ENCODE measurements at places on chromosomes 7 and 10.

GRCh38 chr10:112960151-112960681 lies 10.2 kb downstream of the TCF7L2 start:
- DNase-seq = no peak

DNA sequence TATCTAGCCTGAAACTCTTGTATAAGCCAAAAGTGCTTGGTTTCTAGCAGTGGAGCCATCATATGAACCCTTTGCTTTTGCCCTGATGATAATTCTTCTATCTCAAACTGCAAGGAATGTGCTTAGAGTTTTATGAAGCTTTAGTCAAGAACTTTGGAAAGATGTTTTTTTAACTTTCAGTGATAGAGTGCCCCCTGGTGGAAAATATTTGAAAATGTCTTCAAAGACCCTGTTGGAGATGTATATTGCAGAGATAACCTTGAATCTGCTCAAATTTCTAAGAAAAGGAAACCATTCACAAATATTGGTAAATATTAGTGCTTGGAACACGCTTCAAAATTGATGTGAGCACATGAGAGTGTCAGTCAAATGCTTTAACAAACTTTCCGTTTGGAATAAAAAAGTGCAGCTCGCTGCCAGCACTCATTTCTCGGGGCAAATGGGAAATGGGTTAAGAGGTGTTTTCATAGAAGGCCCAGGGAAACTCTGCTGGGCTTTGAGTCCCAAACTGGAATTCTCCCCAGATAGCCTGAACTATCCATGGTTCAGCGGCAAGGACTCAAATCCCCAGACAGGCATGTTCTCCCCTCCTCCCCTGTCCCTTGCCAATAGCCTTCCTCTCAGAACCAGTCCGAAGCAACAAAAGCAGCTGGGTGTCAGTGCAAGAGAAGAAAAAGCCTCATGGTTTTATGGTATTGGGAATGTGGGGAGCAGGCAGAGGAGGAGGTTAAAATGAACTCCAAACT lies 129.3 kb downstream of the MYOF start:
- DNase-seq = peak; percentile 56

- DNase-seq = no peak
Observed at GRCh38 chr10:129615921-129616525, 149.0 kb downstream of the MGMT start.

GRCh38 chr10:103763374-103764202 lies 91.8 kb downstream of the SH3PXD2A start:
- DNase-seq = peak; percentile 65

GRCh38 chr10:66836057-66836456 lies 89.8 kb upstream of the LRRTM3 start:
- no peak for DNase-seq

GRCh38 chr10:18214691-18215563 lies 74.7 kb downstream of the CACNB2 start:
- DNase-seq = peak; percentile 69

- DNase-seq = no peak
Observed at GRCh38 chr7:149156898-149157297, 9.6 kb downstream of the ZNF398 start.

- no peak for DNase-seq
Observed at GRCh38 chr10:96450529-96451207, 63.1 kb downstream of the TLL2 start.

GRCh38 chr7:93948106-93948505 lies 26.6 kb downstream of the GNG11 start:
- no peak for DNase-seq

- DNase-seq = no peak
Observed at GRCh38 chr7:95766657-95767056, 5.7 kb upstream of the DYNC1I1 start.

DNA sequence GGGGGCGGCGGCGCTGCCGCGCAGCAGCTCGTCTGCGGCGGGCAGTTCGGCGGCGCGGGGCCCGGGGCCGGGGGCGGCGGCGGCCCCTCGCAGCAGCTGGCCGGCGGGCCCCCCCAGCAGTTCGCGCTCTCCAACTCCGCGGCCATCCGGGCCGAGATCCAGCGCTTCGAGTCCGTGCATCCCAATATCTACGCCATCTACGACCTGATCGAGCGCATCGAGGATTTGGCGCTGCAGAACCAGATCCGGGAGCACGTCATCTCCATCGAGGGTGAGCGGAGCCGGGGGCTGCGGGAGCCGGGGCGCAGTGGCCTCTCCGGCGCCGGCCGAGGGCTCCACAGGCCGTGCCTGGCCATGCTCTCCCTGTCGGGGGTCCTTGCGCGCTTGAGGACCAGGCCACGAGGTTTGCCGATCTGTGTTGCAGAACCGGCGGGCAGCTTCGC lies 548 bp downstream of the AGAP3 start:
- DNase-seq = peak; percentile 51

GRCh38 chr7:7529328-7529727 lies 6.3 kb downstream of the COL28A1 start:
- no peak for DNase-seq

DNA sequence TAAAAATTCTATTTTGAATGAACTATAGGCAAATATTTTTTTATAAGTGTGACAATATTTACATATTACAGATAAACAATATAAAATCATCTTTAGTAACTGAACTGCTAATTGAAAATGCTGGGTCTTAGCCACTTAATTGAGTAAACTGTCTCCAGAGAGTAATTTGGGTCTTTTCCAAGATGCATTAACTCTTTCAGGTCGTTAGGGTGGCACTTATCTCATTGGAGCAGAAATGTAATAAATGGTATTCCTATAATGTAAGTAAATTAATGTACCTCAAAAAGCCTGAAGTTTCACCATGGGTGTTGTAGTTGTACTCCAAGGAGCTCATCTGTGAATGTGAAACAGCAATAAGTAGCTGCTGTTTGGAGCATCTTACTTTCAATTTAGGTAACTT lies 208.5 kb downstream of the EXOC4 start:
- DNase-seq = no peak

DNA sequence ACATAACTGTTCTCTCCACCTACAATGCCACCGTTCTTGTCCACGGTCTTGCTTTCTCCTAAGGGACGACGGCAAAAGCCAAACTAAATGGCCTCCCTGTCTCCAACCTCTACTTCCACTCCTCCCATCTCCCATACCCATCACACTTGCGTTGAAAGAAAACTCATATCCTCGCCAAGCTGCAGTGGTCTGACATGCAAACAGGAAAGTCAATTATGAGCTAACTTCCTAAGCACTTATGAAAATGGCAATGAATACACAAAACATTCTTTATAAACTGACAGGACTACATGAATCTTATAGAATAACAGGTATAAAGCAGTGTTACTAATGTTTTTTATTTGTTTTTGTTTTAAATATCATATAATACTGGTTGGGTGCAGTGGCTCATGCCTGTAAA lies 46.4 kb downstream of the TYW1B start:
- peak; percentile 78 for DNase-seq

GRCh38 chr7:115548756-115549155 lies 481.8 kb downstream of the TFEC start:
- no peak for DNase-seq

- DNase-seq = no peak
Observed at GRCh38 chr10:101303087-101303703, 50.8 kb upstream of the BTRC start.

DNA sequence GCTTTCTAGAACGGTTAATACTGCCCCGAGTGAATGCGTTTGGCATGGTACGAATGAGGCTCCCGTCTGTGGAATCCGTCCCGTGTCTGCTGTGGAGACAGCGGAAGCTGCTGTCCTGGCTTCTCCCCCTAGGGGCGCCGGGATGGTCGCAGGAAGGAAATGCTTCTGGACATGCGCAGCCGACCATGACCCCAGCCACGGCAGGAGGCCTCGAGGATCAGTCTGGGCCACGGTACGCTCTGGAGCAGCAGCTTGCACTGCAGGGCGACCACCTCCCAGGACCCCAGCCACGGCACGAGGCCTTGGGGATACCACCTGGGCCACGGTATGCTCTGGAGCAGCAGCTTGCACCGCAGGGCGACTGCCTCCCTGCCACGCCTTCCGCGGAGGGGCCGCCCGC lies 107.9 kb downstream of the CYTH3 start:
- peak; percentile 23 for DNase-seq

DNA sequence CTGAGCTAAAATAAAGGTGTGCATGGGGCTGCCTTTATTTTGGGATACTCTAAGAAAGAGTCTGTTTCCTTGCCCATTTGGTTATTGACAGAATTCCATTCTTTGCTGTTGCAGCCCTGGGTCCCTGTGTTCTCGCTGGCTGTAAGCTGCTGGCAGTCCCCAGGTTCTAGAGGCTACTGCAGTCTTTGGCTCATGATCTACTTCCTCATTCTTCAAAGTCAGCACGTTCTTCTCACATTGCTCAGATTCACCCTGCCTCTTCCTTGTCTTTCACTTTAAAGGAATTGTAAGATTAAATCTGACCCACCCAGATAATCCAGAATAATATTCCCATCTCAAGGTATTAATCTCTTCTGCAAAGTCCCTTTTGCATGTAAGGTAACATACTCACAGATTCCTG lies 620.3 kb downstream of the CCSER2 start:
- no peak for DNase-seq

DNA sequence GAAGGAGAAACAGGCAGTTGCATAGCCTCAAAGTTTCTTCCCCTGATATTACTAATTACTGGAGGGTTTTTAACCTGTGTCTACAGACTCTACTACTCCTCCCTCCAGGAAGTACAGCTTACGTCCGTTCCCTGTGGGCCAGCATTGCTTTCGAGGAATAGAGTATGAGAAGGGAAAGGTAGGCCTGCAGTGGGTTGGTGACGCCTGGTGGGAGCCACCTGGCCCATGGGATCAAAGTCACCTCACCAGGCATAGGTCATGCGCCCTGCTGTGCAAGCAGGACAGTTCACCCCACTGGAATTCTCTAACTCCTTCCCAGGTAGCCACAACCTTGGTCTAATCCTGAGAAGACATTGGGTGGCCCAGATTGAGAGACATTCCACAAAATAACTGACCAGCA lies 29.8 kb downstream of the LMTK2 start:
- no peak for DNase-seq

DNA sequence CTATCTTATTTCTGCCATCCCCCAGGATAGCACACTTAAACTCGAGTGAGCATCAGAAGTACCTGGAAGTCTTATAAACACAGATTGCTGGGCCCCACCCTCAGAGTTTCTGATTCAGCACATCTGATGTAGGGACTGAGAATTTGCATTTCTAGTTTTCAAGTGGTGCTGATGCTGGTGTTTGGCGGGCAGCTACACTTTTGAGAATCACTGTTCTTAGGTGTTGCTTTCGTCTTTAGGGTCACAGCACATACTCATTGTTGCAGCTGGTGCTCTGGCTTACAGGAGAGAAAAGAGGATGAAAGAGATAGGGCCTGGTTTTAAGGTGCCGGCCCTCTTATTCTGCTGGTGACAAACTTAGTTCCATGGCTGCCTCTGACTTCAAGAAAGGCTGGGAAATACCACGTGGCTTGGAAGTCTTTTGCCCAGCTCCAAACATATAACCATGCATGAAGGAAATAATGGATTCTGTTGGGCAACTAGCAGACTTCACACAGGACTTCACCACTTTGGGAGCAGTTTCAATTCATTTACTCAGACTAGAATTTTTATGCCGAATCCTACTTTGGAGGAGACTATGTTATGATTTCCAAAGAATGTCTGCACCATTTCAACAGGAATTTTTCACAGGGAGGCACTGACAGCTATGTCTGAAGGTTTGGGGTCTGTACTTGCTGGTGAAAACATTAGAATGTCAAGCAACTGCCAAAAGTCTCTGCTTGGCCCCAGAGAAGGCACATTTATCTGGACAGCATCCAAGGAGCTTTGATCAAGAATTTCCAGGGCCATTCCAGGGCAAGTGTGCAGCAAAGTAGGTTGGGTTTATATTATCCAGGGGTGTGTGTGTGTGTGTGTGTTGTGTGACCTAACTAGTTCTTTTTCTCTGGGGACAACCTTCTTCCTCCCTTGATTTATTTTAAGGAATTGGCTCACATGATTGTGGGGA lies 6.9 kb upstream of the MINDY4 start:
- DNase-seq = peak; percentile 25

DNA sequence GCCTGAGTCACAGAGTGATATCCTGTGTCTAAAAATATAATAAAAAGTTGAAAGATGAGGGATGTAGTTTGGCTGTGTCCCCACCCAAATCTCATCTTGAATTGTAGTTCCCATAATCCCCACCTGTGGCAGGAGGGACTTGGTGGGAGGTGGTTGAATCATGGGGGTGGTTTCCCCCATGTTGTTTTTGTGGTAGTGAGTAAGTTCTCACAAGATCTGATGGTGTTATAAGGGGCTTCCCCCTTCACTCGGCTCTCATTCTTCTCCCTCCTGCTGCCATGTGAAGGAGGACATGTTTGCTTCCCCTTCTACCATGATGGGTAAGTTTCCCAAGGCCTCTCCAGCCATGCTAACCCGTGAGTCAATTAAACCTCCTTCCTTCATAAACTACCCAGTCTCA lies 25.1 kb upstream of the UBE3C start:
- no peak for DNase-seq

- no peak for DNase-seq
Observed at GRCh38 chr7:43328785-43329380, 216.4 kb downstream of the HECW1 start.

- DNase-seq = no peak
Observed at GRCh38 chr7:100859856-100860255, 7.3 kb upstream of the TRIP6 start.

DNA sequence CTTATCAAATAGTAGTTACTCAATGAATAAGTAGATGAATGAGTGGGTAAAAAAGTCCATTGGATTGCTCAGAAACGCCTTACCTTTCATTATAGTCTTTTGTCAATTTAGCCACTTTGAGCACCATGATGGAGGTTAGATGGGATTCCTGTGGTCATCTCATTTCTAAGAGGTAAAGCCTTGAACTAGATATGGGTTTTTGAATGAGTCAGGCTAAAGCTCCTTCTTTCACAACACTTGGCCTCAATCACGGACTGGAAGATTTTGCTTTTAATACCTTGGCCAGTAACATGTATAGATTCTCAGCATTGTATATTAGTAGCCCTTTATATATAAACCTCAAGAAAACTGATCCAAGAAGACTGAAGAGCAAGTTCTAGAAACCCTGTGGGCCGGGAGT lies 99.7 kb upstream of the CCDC6 start:
- DNase-seq = no peak

- no peak for DNase-seq
Observed at GRCh38 chr7:18778594-18778993, 283.0 kb downstream of the HDAC9 start.

GRCh38 chr7:120876922-120877321 lies 19.0 kb upstream of the TSPAN12 start:
- no peak for DNase-seq

GRCh38 chr7:127666602-127667001 lies 14.6 kb downstream of the SND1 start:
- no peak for DNase-seq

DNA sequence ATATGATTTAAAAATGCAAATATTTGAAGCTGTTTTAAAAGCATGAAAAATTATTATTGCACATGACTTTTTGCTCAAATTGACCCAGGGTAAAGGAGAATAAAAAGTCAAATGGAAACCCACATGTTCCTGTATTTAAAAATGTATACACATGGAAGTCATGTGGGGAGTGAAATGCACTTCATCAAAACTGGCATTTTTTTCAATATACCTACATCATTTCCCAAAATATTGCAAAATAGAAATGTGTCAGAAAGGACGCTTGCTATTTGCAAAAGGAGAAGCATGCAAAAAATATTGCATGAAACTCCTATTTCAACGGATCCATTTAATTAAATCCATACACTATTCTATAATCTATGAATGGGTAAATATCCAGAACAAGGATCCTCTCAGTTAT lies 117.0 kb downstream of the POU6F2 start:
- no peak for DNase-seq

All from dermis blood vessel endothelial cell (primary cell).